ENCODE measurements at places on chromosomes 2 and 18.

- DNase-seq, result no peak
Observed at GRCh38 chr18:54269893-54270844, 852 bp downstream of the POLI start.

GRCh38 chr2:25979001-25979400 lies 3.3 kb downstream of the KIF3C start:
- no peak for DNase-seq

DNA sequence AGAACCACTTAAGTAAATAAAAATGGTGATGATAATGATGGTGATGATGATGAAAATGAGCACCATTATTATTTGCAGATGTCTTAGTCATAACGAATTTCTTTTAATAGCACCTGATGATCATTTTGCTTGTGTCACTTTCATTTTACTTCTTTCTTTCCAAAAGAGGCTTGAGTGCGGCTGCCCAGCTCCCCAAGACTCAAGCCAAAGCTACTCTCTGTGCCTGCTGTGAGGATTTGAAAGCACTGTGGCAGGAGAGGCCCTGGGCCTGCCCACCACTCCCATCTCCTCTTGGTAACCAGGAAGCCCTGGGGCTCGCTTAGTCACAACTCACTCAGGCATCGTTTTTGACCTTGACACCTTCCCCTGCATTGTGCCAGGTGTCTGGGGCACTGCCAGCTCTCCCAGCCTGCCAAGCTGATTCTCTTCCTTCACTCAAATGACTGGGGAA lies 41.2 kb downstream of the RPL37A start:
- no peak for DNase-seq

DNA sequence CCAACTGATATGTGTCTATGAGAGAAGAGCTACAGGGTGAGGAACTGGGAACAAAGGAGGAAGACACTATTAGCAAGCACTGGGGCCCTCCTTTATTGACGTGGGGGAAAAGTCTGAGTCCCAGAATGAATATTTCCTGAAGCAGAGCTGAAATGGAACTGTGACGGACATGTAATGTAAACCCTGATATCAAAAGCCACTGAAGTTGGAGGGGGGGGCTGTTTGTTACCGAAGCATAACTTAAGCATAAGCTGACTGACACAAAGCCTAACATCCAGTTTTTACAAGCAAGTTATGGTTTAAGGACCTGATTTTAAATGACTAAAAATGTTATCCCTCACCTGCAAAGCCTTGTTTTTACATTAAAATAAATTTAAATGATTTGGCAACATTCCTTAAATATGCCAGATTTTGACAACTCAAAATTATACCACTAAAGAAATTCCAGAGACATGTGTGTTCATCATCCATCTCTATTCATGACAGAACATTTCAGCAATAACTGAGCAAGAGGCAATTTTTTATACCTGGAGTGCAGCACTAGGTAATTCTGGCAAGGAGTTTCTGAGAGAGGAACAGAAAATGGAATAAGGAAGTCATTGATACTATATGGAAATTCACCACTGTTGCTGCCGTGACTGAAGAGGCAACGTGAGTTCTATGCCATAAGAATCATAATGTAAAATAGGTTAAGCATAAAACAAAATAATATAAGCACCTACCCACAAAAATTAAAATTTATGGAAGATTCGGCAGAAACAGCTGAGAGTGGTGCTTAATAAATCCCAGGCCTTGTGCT lies 186.0 kb downstream of the AFF3 start:
- no peak for DNase-seq

DNA sequence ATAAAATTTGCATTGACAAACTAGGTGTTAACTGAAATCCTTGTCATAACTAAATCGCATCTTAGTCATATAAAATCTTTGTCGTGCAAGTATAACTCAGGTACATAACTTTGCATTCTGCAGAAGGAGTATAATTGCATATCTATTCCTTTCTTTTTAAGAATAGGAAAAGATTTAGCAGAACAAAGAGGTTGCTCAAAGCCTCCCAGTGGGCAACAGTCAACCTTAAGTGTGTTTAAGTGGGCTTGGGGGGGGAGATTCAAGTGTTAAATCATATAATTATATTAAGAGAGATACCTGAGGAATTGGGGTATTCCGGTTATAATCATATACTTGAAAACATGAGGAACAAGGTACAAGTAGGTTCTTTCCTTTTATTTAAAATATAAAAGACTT lies 913.3 kb downstream of the CPS1 start:
- no peak for DNase-seq

- DNase-seq, result no peak
Observed at GRCh38 chr2:240576436-240577205, 8.3 kb downstream of the RNPEPL1 start.

DNA sequence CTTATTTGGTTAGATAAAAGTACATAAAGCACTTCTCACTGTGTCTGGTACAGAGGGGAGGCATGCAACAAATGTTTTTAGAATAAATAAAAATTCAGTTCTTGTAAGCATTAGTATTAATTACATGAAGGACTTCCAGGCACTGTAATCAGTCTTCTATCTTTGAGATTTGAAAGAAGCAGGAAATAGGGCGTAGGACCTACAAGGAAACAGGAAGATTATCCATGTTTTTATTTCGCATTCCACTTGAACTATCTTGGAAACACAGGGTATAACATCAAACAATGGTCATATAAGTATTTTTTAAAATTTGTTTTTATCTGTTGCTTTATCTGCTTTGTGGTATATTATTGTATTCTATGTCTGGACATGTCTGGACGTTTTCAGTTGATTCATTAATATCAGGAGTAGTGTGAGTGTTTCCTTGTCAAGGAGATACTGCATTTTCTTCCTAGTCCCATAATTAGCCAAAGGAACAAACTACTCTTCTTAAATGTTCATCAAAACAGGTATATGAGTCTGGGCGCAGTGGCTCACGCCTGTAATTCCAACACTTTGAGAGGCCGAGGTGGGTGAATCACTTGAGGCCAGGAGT lies 32.5 kb downstream of the BMPR2 start:
- DNase-seq, result no peak

GRCh38 chr18:54284535-54284934 lies 15.2 kb downstream of the POLI start:
- no peak for DNase-seq

DNA sequence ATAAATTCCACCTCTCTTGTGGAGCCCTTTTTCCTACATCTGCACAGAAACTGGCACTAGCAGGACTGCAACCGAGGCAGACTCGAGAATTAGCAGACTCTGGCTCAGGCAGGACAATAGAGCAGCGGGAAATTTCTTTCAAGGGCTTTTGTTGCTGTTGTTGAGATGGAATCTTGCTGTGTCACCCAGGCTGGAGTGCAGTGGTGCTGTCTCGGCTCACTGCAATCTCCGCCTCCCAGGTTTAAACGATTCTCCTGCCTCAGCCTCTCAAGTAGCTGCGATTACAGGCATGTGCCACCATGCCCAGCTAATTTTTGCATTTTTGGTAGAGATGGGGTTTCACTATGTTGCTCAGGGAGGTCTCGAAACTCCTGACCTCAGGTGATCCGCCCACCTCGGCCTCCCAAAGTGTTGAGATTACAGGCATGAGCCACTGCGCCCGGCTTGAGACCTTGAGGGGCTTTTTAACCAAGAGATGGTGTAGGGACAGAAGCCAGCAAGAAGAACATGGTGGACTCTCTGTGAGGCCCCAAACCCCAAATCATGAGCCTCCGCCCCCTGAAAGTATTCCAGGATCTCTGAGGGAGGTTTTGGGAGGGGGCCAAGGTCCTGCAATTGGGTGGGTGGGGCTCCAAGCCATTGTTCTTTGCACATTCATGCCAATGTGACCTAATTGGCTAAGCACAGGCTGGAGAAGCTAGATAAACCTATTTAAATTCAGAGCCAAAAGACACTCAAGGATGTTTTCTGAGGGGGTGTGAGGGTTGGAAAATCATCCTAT lies 68.4 kb upstream of the MSH2 start:
- no peak for DNase-seq

GRCh38 chr2:65608916-65609315 lies 176.5 kb upstream of the SPRED2 start:
- no peak for DNase-seq

- no peak for DNase-seq
Observed at GRCh38 chr2:17879137-17879912, 858 bp downstream of the KCNS3 start.

DNA sequence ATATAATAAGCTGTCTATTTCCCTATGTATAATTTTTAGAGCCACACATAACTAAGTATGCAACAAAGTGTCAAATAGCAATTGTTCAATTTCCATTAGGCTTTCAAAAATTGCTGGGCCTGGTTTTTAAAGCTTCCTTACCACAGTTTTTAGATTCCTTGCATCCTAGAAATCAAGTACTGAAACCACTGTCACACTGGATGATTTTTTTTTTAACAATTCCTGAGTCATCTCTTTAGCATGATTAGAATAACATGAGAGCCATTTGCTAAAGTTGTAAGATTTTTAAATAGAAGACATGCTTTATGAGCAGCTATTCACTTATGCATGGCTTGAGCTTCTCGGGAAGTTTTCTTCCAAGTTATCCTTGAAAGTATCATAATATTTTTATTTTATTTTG lies 319.5 kb upstream of the NXPH2 start:
- no peak for DNase-seq

DNA sequence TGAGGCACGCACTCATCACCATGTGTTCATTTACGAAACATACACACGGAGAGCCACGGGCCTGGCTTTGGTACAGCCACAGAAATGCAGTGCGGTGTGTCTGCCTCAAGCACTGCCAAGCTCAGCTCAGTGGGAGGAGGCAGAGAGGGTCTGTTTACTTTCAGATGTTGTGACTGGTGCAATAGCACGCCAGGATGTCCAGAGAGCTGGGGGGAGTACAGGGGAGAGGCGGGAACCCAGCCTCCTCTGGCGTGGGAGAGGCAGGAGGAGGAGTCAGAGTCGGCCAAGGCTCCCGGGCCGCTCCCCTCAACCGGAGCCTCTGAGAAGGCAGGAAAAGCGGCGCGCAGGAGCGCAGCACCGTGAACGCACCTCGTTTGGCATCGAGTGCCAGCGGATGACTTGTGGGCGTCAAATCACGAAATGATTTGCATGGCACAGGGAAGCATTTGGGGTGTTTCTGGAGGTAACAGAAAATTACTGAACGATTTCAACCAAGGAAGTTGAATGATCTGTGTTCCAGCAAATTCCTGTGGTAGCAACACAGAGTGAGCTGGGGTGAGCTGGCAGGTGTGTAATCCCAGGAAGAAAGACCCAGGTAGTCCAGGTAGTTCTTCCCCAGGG lies 143.0 kb downstream of the ZNF516 start:
- DNase-seq, result no peak

DNA sequence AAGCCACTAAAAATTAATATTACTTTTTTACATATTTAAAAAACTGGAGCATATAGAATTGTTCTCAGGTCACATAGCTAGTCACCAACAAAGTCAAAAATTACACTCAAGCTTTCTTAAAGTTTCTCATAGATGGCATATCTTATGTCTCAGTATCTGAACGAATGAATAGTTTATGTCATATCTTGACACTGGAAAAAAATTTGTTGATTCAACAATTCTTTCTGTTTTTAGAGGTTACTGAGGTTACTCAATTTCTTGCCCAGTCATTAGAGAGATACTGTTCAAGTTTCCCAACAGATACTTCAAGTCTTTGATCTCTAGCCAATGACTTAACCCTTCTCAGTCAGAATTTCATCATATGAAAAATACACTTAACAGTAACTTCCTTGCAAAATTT lies 113.1 kb upstream of the XIRP2 start:
- no peak for DNase-seq

DNA sequence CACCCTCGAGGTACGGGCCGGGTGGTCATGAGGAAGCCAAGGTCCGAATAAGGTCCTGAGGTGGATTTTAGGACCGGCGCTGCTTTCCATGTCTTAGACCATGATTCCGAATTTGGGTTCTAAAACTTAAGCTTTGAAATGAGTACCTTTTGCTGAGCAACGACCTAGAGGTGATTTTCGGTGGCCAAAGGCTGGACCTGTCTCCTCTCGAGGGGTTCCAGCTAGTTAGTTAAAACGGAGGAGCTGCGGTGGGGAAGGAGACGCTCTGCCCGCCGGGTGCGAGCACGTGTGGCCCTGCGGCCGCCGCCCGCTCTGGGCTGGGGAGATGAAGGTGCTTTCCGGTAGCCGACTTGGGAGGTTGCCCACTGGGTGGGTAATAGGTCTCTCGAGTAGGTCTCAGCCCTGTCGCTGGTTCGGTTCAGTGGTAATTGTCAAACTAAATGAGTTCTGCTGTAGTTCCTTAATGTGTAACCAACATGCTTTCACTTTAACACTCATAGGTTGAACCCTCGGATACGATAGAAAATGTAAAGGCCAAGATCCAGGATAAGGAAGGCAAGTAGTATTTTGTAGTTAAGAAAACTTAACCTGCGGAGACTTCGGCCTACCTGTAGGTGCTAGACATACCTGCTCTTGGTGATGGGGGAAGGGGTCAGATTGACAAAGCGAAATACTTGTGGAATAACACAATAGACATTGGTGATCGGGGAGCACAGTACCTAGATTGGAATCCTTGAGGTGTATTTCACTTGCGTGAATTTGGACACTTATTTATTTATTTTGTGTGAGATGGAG lies 572 bp downstream of the RPS27A start:
- DNase-seq, result no peak

DNA sequence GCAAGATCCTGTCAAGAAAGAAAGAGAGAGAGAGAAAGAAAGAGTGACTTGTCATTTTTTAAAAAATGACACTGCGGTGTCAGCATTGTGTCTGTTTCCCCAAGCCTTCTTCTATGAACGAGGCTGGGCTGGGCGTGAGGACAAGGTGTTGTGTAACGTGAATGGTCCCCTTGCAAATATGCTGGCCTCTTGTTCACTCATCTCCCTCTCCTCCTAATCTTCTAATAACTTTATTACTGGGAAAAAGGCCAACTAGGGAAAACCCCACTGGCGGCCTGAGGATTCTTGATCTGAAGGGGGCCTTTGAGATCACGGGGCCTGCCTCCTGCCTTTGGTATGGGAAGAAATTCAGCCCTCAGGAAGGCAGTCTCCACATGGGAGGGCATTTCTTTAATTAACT lies 163.1 kb downstream of the MIB1 start:
- no peak for DNase-seq

- DNase-seq, result no peak
Observed at GRCh38 chr2:174048243-174048642, 83.1 kb upstream of the SP3 start.

DNA sequence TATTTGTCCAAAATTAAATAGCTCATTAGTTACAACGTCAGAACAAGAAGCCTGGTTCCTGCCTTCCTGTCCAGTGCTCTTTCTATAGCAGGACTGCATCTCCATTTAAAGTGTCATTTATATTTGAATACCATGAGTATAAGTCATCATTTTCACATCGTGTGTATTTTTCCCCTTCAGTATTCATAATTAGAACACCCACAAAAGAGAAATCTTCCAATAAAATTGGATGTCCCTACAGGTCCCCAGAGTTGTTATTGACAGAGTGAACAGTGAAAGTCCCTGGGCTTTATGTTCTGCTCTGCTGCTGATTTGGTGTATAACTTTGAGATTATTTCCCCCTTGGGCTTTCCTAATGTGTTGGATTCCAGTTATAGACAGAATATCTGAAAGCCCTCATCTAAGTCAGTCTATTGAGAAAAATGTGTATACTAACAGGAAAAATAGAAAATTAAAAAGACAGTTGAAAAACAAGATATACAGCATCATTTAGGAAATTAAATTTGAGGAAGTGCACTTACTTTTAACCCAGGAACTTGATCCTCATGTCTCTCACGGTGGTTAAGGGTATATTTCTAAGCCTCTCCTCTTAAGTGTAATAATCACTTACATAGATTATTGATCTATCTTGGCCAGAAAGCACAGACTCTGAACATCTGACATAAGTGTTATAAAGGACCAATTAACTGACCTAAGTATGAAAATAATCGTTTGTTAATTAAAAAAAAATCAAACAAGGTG lies 15.2 kb upstream of the REV1 start:
- DNase-seq, result no peak

Measured in chondrocyte (in vitro differentiated cells).